Stromal cell of bone marrow (primary cell): ENCODE measurements at places on chromosomes 13 and 19.
A peak's percentile ranks its signal among the peaks of the same experiment; 100 is the strongest.

- peak; percentile 6 for DNase-seq
These were observed 694 bp downstream of the CLN5 start for GRCh38 chr13:76992548-76993001.

DNA sequence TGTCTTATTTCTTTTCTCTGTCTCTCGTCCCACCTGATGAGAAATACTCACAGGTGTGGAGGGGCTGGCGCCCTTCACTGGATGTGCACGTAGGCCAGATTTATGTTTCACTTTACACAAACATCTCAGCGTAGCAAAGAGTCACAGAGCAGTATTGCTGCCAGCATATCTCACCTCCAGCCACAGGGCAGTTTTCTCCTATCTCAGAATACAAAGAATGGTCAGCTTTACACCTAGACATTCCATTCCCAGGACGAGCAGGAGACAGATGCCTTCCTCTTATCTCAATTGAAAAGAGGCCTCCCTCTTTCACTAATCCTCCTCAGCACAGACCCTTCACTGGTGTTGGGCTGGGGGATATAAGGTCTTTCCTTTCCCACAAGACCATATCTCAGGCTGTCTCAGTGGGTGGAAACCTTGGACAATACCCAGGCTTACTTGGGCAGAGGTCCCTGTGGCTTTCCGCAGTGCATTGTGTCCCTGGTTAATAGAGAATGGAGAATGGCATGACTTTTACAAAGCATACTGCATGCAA, 7.2 kb upstream of the ZNF611 start:
- DNase-seq, result no peak

GRCh38 chr13:71015516-71015915, 851.5 kb downstream of the DACH1 start:
- no peak for DNase-seq

DNA sequence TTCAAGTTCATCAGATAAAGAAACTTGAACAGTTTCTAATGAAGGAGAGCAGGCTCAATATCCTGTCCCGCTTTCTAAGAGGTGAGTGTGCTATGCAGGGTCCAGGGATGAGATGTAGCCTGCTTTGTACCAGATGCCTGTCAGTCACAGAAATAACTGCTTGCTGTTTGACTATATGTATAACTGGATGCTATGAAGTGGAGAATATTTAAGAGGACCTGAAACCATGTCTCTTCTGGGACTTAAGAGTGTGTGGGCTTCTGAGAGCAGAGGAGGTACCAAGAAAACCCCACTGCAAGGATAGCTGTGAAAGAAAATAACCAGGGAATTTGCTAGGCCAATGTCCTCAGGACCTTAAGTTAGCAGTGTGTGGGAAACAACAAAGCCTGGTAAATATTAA, 246.3 kb upstream of the RFC3 start:
- no peak for DNase-seq

DNA sequence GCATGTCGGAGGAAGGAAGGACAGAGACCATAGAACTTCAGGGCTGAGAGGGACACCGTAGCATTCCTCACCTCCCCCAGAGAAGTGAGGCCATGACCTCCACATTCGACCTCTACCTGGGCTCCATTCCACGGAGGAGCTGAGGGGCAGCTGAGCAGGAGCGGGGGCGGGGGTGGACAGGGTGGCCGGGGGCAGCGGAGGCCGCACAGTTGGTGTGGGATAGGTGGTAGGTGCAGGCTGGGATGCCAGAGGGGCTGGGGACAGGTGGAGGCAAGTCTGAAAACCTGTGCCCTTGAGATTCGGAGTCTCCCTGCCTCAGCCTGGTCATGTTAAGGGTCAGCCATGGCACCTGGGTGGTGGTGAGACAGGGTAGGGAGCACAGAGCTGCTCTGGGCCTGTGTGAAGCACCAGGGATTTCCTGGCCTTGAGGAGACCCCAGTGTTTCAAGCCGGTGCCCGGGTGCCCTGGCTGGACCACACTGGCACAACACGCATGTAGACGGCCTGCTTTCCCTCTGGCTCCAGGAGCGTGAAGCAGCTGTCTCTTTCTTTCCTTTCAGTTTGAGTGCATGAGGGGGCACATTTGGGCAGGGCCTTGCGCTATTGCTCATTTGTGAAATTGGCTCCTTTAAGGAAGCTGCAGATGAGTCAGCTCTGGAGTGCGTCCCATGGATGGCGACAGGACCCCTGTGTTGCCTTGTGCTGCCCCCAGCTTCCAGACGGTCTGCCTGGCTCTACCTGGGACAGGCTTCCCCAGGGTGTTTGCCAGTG, 51.8 kb downstream of the TSSK6 start:
- DNase-seq, result peak; percentile 64

DNA sequence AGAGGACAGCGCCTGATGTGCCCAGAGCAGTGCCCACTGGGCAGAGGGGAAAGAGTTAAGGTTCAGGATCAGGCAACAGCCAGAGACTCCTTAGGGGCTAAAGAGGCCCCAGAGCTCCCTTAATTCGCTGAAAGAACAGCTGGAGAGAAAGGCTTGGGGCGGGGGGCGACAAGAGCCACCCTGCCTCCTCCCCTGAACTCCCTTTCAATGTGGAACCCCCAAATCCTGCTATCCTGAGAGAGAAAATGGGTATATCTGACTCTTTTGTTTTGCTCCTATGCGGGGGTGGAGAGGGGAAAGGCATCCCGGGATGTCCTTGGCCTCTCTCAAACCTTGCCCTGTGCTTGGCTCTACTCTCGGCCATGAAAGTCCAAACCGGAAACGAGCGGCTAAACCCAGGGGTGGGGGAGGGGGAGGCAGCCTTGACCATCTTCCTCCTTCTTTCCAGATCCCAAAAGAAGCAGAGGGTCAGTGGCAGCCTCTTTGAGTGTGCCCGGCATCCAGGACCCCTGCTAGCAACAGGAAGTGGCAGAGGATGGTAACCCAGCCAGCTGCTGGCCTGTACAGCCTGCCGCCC, 4.7 kb downstream of the PRKACA start:
- DNase-seq, result no peak
